ENCODE measurements at places on chromosomes 1 and 21. TPM values are rescaled to one million over a fixed set of nuclear protein-coding genes. Genes with fewer than 3 reads are reported as not detected.

The ENO1 gene
- total RNA-seq: 1,443 TPM

The LCE1C gene
- not detected for total RNA-seq

The TEKT2 gene
- 2.1 TPM for total RNA-seq

The PCNX2 gene
- total RNA-seq: 130 TPM

The IGSF3 gene
- total RNA-seq: not detected

The AGMAT gene
- 1.4 TPM for total RNA-seq

The MYOG gene
- total RNA-seq: not detected

The F13B gene
- total RNA-seq: not detected

The OPRD1 gene
- total RNA-seq: not detected

The EFNA1 gene
- 0.16 TPM for total RNA-seq

The PAPPA2 gene
- total RNA-seq: 15.9 TPM

The AMY1B gene
- not detected for total RNA-seq
